Esophagus muscularis mucosa (tissue), 4 donors: ENCODE measurements at places on chromosomes 6 and 20.

DNA sequence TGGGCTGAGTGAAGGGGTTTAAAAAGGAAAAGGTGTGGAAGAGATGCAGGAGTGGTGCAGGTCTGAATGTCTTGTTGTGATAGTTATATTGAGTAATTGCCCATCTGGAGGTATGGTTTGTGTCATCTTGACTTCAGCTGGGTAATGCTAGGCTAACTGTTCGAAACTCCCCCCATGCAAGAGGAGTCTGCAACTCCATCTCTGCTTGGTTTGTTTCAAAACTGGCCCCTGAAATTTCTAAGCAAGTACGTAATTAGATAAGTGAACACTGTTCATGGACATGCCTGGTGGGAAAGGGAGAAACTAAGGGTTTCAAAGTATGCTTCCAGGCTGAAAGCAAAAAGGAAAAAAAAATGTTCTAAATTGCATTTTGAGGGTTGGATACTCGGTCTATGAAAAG is 17.1 kb downstream of the TTK start:
- DNase-seq: no peak

DNA sequence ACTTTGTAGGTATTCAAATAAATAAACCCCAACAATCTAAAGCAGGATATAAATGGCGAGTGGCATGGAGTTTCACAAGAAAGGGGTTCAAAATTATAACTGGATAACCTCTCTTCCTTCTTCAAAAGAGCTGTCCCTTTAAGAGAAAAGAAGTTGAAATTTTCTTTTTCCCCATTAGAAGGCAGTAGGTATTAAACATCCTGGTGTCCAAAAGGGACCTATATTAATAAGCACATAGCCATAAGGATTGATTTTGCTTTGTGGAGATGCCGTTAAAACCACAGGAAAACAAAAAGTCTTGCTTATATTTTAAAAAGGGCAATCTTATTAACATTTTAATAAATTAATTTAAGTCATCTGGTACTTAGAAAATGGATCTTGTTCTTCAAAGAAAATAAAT is 76.5 kb downstream of the LYRM4 start:
- no peak for DNase-seq

DNA sequence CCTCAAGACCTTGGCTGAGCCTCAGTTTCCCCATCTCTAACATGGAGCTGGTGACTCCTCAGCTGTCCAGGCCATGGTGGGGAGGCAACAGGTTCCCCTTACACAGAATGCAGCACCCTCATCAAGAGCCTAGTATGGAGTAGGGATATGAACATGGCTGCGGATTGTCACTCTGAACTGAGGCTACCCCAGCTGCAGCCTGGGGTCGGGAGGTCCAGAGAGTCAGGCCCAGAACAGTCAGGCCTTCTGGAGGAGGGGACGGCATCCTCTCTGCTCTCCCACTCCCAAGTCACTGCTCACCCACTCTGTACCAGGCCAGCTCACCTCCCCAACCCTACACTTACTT is 1.4 kb upstream of the FOXS1 start:
- no peak for DNase-seq

- DNase-seq: no peak
These were observed 106.1 kb downstream of the CEBPB start for GRCh38 chr20:50296450-50297375.

DNA sequence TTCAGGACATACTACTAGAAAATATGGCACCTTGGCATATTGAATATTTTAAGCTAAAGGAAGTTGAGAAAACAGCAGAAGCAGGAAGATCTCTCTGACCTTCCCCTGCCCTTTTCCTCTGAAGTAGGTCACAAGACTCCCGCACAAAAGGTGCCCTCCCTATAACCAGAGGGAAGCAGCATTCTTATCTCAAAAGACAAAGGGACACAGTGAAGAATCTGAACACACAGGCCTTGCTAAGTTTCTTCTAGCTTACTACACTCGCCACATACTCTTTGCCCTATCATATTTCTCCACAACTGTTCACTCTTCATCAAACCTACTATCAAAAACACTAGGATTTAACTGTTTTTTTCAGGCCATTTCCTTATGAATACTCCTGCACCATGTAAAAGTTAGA is 151.2 kb downstream of the ELOVL4 start:
- no peak for DNase-seq

DNA sequence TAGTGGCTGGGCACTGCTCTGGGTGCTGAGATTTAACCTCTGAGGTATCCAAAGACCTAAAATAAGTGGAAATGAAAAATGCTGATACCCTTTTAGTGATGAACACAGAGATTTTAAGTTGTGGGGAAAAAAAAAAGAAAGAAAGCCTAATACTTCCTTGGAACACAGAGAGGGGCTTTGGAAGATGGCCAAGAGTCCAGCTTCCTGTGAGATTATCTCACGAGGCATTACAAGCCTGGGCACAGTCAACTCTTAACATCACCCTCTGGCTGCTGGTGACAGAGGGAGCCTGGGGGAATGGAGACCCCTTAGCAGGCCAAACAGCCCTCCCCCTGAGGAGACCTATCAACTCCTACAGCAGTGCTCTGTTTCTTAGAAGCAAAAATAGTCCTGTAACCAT is 19.7 kb downstream of the BTN2A1 start:
- DNase-seq: no peak

DNA sequence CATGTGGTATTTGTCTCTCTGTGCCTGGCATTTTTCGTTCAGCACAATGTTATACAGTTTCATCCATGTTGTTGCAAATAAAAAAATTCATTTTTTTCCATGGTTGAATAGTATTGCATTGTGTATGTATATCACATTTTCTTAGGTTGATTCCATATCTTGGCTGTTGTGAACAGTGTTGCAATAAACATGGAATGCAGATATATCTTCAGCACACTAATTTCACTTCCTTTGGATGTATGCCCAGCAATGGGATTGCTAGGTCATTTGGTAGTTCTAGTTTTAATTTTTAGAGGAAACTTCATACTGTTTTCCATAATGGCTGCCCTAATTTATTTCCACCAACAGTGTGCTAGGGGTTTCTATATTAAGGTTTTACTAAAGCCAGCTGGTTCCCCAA is 52.6 kb downstream of the GFRAL start:
- no peak for DNase-seq

DNA sequence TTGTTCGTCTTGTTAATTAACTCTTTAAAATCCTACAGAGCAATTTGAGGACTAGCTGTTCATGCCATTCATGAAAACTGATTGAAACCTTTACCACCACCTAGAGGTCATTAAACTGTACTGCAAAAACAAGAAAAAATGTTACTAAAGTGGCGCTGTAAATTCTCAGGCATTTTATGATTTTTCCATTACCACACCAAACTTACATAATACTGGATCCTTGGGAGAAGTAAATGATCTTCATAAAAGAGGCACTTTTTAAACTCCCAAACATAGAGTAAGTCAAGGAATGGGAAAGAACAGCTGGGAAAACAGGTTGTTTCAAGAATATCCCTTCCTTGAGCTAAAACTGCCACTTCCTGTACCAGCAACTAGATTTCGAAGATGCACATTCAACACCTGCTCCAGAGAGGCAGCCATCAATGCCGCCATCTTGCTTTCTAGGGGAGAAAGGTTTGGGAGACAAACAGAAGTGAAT is 54.3 kb downstream of the MYLIP start:
- DNase-seq: no peak

GRCh38 chr6:165443462-165443861 is 134.1 kb upstream of the C6orf118 start:
- no peak for DNase-seq

DNA sequence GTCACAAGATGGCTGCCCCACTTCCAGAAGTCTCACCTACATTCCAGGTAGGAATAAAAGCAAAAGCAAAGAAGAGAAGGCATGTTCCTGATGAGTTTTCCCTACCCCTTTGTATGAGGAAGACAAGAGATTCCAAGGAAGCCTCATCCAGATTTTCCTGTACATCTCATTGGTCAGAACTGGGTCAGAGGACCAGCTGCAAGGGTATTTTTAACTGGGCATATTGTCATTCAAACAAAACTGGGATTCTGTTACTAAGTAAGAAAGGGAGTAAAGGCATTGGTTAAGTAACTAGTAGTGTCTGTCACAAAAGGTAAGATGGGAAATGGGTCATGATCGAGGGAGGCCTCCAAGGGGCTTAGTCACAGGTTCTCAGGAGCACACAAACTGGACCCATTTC is 28.2 kb upstream of the RIMS4 start:
- DNase-seq: peak; percentile 50

GRCh38 chr6:154430481-154430919 is 73.9 kb upstream of the IPCEF1 start:
- no peak for DNase-seq

- no peak for DNase-seq
These were observed 44.9 kb downstream of the ABHD12 start for GRCh38 chr20:25345721-25346120.

DNA sequence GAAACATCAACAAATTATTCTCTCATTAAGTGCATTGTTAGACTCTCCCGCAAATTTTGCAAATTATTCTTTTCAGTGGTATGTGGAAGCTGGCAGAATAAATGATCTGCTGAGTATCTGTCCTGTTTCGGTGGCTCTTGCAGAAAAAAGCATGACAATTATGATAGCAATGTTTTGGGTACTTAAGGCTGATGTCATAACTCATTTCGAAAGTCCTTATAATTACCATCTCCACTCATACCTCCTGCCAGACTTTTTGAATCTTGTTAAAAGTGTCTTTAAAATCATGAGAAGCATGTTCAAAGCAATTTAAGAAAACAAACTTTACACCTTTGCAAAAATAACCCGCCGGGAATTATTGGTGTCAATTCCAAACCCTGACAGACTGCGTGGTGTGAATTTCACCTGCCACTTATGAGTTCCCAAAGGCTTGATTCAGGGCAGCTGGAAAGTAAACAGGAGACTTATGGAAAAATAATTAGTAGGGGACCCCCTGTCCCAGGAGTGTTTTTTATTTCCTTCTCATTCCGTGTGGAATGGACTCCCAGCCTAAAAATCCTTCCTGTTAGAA is 87.6 kb upstream of the E2F3 start:
- DNase-seq: no peak

GRCh38 chr6:140039364-140039763 is 664.9 kb upstream of the CITED2 start:
- DNase-seq: no peak

DNA sequence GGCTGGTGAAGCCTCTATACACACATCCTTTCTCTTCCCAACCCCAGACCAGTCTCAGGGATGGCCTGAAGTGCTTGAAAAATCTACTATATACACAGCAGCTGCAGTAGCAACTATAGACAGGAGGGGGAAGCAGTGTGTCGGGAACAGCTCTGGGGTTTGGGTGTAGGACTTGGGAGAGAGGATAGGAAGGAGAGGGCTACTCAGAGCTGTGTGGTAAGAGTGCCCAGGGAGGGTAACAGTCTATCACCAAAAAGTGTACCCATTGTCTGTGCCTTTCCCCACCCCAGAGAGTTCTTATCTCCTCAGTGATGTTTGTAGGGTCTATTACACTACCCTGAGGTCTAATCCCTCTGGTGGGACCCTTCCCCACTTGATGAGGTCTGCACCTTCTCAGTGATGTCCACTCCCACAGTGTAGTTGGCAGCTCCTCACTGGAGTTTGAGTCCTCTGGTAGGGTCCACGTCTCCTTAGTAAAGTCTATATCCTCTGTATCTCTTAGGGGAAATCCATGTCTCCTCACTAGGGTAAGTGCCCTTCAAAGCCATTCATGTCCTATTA is 1.5 kb upstream of the GGT7 start:
- DNase-seq: peak; percentile 94

- DNase-seq: no peak
These were observed 101.5 kb downstream of the TMEM242 start for GRCh38 chr6:157221817-157222175.

- DNase-seq: no peak
These were observed 223.0 kb downstream of the QKI start for GRCh38 chr6:163637524-163637923.

GRCh38 chr6:105911106-105911629 is 175.0 kb upstream of the PRDM1 start:
- no peak for DNase-seq

- DNase-seq: no peak
These were observed 5.0 kb upstream of the PDRG1 start for GRCh38 chr20:31956556-31957526.

- DNase-seq: peak; percentile 81
These were observed 58.2 kb upstream of the SYNDIG1 start for GRCh38 chr20:24411003-24411833.

DNA sequence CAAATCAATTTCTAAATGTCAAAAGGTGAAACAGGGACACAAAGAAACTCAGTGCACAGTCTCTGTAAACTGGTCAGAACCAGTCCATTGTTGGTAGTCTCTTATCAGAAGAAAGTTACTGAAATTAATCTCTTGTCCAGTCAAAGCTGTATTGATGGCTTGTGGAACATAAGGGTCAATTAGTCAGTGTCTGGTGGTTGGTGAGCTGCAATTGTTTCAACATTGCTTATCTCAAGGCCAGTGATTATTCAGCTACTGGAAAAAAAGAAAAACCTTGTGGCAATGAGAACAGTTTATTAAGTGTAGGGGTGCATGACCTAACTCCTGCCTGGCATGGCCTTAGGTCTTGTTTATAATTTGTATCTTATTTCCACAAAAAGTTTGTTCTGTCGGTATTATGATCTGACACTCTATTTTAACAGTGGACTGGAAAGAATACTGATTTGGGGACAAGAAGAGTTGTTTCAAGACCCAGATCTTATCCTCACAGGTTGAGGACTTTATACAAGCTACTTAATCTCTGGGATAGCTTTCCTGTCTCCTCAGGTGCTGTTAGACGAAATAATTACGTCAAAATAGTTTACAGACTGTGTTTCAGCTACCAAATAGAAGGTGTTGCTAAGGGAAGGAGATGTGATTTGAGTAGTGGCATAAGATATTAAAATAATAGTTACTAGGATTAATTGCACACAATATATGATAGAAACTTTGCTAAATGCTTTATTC is 520.0 kb upstream of the IRAK1BP1 start:
- DNase-seq: no peak

DNA sequence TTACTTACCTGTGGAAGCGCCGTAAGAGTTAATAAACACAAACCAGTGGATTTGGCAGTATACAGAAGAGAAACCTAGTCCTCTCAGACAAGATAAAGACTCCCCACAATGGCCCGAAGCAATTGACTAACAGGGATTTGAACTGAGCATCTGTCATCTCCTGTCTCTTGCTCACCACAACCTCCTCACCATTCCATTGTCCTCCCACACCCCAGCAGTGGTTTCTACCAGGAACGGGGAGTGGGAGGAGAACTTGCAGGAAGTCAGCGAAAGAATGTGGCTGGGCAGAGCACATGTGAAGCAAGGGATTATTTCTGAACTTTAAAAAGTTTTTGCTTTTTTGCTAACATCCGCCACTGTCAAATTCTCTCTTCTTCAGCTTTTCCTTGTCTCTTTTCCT is 24.6 kb upstream of the TAAR1 start:
- DNase-seq: no peak

DNA sequence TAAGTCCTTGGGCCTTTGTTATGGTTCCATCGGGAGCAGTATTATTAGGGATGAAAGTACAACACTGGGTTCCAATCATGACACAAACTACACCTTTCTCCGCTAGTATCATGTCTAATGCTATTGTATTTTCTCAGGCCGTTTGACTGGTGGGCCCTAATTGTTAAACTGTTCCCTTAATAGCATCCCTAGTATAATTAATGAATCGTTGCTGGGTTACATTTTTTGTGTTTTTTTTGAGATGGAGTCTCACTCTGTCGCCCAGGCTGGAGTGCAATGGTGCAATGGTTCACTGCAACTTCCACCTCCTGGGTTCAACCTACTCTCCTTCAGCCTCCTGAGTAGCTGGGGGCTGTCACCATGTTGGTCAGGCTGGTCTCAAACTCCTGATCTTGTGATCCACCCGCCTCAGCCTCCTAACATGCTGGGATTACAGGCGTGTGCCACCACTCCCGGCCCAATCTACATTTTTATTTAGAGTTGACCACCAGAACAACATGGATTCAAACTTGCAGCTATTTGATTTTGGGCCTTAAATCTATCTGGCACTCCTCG is 4.1 kb upstream of the ZNFX1 start:
- DNase-seq: no peak

- no peak for DNase-seq
These were observed 269.0 kb downstream of the UST start for GRCh38 chr6:149015535-149016525.
